Activated gamma-delta T cell (primary cell): ENCODE measurements at places on chromosomes 4 and X.

- no peak for DNase-seq
These were observed 283.0 kb upstream of the GPC4 start for GRCh38 chrX:133698298-133698697.

DNA sequence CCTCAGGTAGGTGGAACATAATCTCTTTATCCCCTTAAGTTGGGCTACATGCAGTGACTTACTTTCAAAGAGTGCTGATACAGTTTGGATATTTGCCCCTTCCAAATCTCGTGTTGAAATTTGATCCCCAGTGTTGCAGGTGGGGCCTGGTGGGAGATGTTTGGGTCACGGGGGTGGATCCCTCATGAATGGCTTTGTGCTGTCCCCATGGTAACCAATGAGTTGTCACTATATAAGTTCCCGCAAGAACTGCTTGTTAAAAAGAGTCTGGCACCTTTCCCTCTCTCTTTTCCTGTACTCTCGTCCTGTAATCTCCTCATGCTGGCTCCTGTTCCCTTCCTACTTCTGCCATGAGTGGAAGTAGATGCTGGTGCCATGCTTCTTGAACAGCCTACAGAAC is 71.3 kb downstream of the GLRA3 start:
- no peak for DNase-seq

DNA sequence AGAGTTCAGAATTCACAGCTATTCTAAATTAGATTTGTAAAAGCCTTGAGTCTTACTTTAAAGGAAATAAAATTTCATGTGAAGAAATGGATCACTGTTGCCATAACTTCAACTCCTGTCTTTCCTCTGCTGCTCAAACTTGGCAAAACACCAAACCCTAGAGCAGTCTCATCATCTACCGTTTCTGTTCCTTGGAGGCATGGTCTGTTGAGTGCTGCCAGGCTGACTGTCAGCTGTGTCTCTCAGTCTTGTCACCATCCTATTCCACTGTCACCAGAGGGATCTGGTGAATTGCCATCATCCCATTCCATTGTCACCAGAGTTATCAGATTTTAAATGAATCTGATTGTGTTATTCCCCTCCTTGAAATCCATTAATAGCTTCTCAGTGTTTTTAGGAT is 55.6 kb downstream of the STIM2 start:
- no peak for DNase-seq

DNA sequence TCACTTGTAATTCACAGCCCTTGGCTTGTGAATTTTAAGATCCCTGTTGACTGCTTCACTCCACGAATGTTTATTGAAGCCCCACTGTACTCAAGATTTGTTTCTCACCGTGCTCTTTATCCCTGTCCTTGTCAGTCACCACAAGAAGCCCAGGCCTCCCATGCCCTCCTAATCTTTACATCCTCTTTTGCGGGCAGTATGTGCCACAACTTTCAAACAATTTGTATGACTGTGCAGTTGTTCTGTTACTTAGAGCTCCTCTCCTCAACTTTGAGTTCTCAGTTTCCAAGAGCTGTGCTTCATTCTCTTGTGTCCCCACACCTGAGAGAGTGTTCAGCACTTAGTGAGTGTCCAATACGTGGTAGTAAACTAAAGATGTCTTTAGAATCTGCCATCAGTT is 467.7 kb downstream of the NKX6-1 start:
- no peak for DNase-seq

GRCh38 chr4:106717091-106717490 is 319.0 kb downstream of the DKK2 start:
- DNase-seq: no peak

- no peak for DNase-seq
These were observed 44.4 kb downstream of the BBS12 start for GRCh38 chr4:122776916-122777315.

DNA sequence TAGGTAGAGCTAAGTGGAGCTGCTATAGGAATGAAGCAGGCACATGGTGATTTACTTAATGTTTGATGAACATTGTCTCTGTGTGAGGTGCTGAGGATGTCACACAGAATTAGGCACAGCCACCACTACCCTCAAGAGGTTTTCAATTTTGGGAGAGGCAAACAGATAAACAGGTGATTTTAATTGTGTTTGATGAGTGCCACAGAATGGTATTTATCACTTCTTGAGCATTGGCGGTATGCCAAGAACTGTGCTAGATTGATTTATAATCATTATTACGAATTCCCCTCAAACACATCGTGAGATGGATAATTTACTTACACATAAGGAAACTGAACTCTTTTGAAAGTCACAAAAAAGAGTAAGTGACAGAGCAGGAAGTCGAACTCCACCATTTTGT is 74.8 kb downstream of the FREM3 start:
- DNase-seq: no peak

GRCh38 chrX:110172215-110172614 is 145.7 kb downstream of the AMMECR1 start:
- DNase-seq: no peak

DNA sequence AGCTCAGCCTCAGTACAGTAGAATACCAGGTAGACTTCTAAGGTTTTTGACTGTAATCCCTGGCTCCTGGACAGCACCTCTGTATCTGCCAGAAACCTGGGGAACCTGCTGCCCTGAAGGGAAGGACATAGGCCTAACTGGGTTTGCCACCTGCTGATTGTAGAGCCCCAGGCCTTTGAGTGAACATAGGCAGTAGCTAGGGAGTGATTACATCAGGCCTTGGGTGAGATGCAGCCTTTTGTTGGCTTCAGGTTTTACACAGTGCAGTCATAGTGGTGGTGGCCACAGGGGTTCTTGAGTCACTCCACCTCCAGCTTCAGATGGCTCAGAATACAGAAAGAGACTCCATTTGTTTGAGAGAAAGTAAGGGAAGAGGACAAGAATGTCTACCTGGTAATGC is 19.3 kb downstream of the IQCM start:
- DNase-seq: no peak

DNA sequence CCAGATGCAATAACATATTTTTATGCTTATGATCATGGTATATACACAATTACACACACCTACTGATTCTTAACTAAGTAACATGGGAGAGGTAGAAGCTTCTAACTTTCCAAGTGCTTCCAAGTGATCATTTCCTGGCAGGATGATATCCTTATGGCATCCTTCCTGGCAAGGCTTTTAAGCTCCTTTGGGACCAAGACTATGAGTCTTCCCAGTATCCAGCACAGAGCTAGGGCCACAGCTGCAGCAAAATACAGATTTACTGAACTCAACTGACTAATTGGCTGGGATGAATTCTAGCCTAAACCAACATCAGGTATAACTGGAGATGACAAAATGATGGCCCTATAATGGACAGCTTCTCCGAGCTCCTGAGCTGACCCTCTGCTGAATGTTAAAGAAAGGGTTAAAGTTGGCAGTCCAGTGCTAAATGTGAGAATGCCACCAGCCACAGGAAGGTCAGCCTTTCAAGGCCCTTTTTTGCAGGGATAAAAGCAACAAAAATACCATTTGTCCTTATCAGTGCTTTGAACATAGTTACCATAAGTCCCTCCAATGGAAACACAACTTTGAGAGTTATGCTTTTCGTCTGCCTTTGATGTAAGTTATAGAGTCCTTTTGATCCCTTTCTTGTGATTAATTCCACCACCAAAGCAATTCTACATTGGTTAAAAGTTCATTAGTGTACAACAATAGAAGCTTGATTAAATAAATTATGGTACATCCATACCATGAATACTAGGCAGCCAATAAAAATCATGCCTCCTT is 73.4 kb downstream of the MGST2 start:
- no peak for DNase-seq

DNA sequence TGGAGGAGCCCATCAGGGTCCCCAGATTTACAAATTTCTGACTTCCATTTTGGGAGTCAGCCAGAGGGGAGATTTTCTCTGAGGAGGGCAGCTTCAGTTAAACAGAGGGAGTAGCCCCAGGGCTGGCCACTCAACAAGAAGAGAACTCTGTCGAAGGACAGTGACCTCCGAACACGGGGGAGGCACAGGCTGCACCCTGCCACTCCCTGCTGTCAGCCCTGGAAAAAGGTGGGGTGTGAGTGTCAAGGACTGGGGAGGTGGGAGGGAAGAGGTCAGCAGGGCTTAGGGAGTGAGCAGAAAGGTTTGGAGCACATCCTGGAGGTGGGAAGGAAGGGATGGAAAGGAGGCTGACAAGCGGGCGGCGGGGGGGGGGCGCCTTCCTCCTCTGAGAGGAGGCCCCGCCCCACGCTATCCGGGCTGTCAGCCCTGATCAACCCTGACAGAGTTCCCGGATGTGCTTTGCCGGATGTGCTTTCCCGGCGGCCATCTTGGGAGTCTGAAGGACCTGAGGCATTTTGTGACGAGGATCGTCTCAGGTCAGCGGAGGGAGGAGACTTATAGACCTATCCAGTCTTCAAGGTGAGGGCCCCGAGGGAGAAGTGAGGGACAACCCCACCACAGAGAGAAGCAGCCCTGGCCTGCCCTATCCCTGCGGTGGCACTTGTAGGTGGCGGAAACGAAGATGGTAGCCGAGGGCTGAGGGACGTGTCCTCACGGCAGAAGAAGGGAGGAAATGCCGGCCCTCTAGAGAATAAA is at the start of gene MAGEC1:
MAGEC1 (plus strand) TSS at position 495 of the 756 bp plus-strand sequence. CDS start 1,179 bp downstream, outside the sequence.
- DNase-seq: no peak

- DNase-seq: no peak
These were observed 57.7 kb upstream of the MAML3 start for GRCh38 chr4:140211693-140212092.

DNA sequence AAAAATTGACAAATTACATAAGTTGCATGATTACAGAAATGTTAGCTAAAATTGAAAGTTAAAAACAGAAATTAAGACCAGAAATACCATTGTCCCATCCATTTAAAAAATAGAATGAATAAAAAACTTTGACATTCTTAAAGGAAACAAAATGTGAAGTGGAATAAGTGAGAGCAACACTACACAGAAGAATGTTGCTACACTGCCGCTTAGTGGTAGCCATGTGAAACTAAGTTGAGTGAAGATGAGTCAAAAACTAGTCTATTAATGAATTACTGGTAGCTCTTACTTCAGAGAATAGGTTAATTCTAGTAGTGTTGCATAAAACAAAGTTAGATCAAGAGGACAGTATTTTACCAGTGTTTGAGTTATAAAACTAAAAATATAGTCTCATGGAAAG is 571.0 kb upstream of the KLHL4 start:
- no peak for DNase-seq

- no peak for DNase-seq
These were observed 189.1 kb downstream of the RAB28 start for GRCh38 chr4:13294961-13295605.

DNA sequence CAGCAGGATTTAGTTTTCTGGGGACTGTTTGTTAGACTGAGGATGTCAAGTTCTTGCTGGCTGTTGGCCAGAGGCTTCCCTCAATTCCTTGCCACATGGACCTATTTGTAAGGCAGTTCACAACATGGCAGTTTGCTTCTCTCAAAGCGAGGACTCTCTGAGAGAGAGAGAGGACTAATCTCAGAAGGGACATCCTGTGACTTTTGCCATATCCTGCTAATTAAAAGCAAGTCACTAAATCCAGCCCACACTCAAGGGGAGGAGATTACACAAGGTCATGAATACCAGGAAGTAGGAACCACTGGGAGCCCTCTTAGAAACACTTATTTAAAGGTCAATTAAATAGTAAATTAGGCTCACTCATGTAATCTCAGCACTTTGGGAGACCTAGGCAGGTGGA is 38.2 kb downstream of the PPP1R2C start:
- no peak for DNase-seq

GRCh38 chr4:77367638-77368037 is 210.6 kb downstream of the CCNG2 start:
- DNase-seq: no peak

- DNase-seq: no peak
These were observed 36.3 kb downstream of the NAT8L start for GRCh38 chr4:2095236-2096072.

GRCh38 chrX:138853936-138854335 is 142.4 kb upstream of the FGF13 start:
- no peak for DNase-seq

- no peak for DNase-seq
These were observed 294.1 kb downstream of the ARHGAP10 start for GRCh38 chr4:148025981-148026380.

DNA sequence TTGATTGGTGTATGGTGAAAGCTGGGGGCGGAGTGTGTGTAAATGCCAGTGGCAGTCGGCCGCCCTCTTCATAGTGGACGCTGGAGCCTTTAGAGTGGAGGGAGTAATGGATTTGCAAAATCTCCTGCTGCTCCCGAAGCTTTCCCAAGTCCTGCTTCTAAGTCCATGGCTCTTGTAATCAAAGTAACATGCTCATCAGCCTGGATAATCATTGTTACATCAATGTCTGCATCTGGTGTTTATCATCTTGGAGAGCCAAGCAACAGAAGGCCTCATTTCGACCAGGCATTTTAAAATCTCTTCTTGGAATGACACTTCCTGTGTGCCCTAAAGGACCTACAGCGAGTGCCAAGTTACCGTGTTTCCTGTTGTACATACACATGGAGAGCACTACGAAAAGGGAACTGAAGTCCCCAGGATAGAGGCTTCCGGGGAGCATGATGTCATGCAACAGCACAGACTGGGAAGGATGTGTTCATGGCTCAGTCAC is 32.2 kb downstream of the UNC5C start:
- DNase-seq: no peak

DNA sequence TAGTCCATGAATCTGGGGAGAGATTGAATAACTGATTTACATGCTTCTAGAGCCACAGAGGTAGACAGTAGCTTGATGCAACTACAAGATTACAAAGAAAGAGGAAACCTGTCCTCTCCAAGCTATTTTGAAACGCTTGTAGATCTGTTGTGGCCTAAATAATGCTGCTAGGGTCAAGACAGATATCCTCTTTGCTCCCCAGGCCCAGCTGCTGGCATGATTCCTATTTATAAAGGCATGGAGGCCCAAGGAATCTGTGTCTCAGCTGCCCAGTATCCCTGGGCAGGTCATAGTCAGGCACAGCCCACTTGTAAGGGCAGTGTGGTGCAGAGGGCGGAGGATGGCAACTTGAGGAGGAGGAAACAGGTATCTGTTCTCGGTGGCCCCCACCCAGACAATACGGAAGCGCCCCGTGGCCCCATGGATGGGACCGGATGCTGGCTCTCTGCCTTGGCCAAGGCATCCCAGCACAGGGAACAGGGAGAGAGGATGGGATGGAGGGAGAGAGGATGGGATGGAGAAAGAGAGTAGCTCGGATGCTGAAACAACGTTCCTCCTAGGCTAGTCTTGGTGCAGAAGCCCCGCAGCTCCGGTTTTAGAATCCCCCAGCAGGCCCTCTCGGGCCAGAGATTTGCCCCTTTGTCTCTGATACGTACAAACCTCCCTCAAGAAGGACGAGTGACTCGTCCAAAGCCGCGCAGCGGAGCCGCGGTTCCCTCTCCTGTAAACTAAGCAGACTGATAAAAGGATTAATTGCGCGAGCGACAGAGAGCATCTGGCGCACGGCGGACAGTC is 767 bp upstream of the SMIM20 start:
- peak; percentile 7 for DNase-seq

DNA sequence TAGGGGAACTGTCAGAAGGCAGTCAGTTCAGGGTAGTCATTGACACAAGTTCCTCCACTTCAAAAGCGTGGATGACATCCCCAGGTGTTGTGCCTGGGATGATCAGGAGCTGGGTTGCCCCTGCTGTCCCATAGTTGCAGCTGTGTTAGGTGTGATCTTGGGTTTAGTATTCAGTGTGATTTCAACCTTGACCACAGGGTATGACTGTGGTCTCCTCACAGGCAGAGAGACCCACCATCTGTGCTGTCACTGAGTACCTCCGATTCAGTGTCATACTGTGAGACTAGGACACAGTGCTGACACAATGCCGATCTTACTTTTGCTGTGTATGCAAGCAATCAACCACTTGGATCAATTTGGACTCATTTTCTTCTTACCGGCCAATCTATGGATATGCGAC is 25.2 kb downstream of the FOXR2 start:
- no peak for DNase-seq

GRCh38 chr4:153227469-153228075 is 23.3 kb downstream of the TRIM2 start:
- DNase-seq: no peak

- DNase-seq: no peak
These were observed 40.9 kb downstream of the EGF start for GRCh38 chr4:109953556-109953955.
